Tibial nerve (tissue), 4 donors: ENCODE measurements at places on chromosomes 7 and 10. TPM values are rescaled to one million over a fixed set of nuclear protein-coding genes. Genes with fewer than 3 reads are reported as not detected.

Gene KCND2
- under 0.01 TPM for total RNA-seq

Gene NKX1-2
- not detected for total RNA-seq

Gene FBXO24
- 2.2 TPM for total RNA-seq

Gene PHKG1
- 1.3 TPM for total RNA-seq

Gene POR
- total RNA-seq: 244 TPM

Gene PTPN20
- total RNA-seq: 3.7 TPM

Gene FRMPD2
- not detected for total RNA-seq

Gene WAPL
- 45.3 TPM for total RNA-seq

Gene AMZ1
- 1.5 TPM for total RNA-seq

Gene KIF11
- 0.90 TPM for total RNA-seq

Gene TAS2R4
- total RNA-seq: 1.5 TPM

Gene EBF3
- 27.3 TPM for total RNA-seq

Gene IGF2BP3
- not detected for total RNA-seq

Gene ZEB1
- 91.1 TPM for total RNA-seq

Gene CLCN1
- total RNA-seq: not detected

Gene HHEX
- total RNA-seq: 16.7 TPM

Gene DOCK1
- total RNA-seq: 57.3 TPM

Gene ANKRD61
- total RNA-seq: 0.63 TPM

Gene MBL2
- not detected for total RNA-seq

Gene COL26A1
- 0.20 TPM for total RNA-seq

Gene TMEM140
- 31.8 TPM for total RNA-seq

Gene ADRB1
- total RNA-seq: 1.4 TPM
